ENCODE measurements at places on chromosomes 2 and 18.

DNA sequence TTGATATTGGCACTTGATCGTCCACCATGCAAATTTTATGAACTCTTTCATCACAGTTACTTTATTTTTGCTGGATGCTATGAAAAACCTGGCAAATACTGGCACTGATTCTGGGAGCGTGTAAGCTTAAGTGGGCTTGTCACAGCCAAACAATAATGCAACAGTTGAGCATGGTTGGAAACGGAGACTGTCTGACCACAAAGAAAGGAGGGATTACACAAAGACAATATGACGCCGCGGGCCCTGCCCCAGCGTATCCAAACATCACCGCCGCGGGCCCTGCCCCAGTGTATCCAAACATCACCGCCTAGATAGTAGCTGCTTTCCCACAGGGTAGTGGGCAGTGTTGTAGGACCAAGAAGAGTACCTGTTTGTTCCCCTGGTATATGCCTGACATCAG lies 135.9 kb downstream of the PRPF40A start:
- DNase-seq: no peak

DNA sequence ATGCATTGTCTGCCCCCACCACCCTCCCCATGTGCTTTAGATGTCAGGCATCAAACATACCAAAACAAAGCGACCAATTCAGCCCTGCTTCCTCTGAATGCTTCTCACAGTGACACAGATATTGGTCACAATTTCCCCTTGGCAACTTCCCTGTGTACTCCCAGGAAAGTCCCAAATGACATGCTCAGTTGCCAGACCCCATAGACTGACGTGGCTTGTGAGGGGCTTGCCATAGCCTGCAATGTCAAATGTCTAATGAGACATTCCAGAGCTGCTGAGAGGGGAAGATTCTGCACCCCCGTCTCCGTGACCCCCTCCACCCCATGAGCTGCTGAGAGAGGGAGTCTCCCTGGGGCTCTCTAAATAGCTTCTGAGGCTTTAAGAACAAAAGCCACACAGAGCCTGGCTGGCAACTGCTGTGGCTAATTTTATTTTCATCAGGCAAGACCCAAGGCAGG lies 47.3 kb downstream of the RFTN2 start:
- DNase-seq: no peak

DNA sequence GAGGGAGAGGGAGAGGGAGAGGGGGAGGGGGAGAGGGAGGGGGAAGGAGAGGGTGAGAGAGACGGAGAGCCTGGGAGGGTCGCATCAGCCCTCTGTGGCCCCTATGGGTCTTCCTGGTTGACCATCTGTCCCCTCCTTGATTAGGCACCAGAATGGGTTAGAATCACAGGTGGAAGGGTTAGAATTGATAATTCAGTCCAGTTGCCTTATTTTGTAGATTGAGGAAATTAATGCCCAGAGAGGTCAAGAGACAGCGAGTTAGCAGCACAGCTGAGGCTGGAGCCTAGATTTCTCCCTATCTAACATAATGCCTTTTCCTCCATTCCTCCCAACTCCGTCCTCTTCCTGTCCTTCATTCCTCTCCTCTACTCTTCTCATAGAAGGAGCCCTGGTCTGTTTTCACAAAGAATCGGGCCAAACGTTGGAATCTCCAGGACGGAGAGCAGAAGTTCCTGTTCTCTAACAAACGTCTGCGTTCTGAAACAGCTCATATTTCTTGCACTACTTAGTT lies 338 bp upstream of the THUMPD2 start:
- DNase-seq: no peak

GRCh38 chr2:75627902-75628504 lies 18.6 kb upstream of the MRPL19 start:
- DNase-seq: peak; percentile 50

GRCh38 chr2:16584824-16585540 lies 80.7 kb downstream of the CYRIA start:
- DNase-seq: no peak

GRCh38 chr2:1952582-1952981 lies 208.3 kb upstream of the PXDN start:
- DNase-seq: no peak
